ENCODE measurements at places on chromosomes 1 and 21.
A peak's percentile ranks its signal among the peaks of the same experiment; 100 is the strongest.

- no peak overlapping the region for H3K4me3 ChIP-seq
- H3K4me1 ChIP-seq, result no peaks in the 10 kb centered on the region
- no peaks in the 10 kb centered on the region for H3K36me3 ChIP-seq
- no peak overlapping the region for H3K27ac ChIP-seq
- peaks cover 86% of the 10 kb centered on the region for H3K27me3 ChIP-seq
Measured at GRCh38 chr1:36961062-36961615, 73.2 kb downstream of the GRIK3 start.

DNA sequence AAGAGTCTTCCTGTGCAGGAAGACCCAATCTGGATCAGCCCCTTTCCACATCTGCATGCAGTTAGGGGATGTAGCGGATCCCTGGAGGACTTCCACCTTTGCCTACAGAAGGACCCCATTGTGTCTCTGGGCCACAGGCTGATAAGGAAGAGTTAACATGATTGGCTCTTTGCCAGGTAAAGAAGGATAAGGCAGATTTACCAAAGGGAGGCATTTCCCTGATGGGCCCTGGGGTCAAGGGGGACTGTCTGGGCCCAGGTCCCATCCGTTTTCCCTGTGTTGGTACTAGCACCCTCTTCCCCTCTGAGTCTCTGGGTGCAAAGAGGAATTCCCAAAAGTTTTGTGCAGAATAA is 29.1 kb downstream of the SLC26A9 start:
- no peak overlapping the region for H3K4me3 ChIP-seq
- H3K27ac ChIP-seq, result no peak overlapping the region
- DNase-seq, result no peak
- peaks cover 18% of the 10 kb centered on the region for H3K4me1 ChIP-seq
- H3K36me3 ChIP-seq, result no peaks in the 10 kb centered on the region
- peaks cover 13% of the 10 kb centered on the region for H3K27me3 ChIP-seq

DNA sequence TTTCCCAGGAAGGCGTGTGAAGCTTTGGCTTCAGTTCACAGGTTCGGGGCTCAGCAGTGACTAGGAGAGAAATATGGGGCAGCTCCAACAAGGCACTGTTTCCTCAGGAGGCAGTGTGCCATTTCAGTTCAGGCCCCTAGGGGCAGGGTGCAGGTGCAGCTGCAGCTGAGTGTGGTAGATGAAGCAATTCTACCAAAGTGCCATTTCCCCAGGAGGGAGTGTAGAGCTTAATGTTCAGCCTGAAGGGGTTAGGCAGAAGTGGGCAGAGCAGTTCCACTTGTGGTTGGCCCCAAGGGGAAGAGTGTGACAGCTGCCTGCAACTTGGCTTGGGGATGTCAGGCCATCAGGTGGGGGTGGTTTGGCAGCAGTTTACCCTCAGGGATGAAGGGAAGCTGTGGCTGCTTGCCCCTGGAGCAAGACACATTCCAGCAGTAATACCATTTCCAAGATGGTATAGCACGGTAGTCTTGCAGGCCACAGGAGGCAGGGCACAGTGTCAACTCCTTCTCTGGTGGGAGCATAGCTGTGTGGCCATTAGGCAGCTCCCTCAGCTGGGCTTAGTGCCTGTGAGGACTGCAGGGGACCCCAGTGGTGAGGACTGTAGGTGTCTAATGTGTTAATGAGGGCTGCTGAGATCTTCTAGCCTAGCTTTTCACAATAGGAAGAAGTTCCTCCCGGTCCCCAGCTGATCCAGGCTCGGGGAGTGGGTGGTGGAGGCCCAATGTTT is 34.7 kb downstream of the RGSL1 start:
- peak; percentile 44 for DNase-seq
- H3K27ac ChIP-seq, result no peak overlapping the region
- H3K27me3 ChIP-seq, result peaks cover 16% of the 10 kb centered on the region
- H3K4me3 ChIP-seq, result no peak overlapping the region

GRCh38 chr1:4002061-4002521 is 102.0 kb upstream of the C1orf174 start:
- H3K27ac ChIP-seq, result no peak overlapping the region
- DNase-seq, result no peak
- peaks cover 5% of the 10 kb centered on the region for H3K36me3 ChIP-seq
- H3K4me3 ChIP-seq, result no peak overlapping the region
- peaks cover 15% of the 10 kb centered on the region for H3K27me3 ChIP-seq

- H3K27me3 ChIP-seq, result no peaks in the 10 kb centered on the region
- no peaks in the 10 kb centered on the region for H3K36me3 ChIP-seq
- no peak overlapping the region for H3K4me3 ChIP-seq
Measured at GRCh38 chr1:159338018-159338417, 35.9 kb downstream of the FCER1A start.

DNA sequence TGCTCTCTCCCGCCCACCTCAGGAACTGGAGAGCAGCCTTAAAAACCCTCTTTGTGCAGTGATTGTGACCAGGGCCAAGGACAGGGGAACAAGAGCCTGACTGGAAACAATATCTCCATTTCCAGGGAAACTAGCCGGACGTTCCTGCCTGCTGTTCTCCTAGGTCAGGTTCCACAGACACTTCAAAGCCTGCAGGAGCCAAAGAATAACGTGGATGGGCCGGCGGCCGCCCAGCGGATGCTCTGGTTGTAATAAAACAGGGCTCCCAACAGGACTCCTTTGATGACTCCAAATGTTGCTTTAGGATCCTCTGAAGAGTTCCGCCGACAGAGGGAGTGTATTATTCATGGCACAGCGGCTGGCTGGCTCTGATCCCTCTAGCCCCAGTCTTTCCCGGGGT is 162.2 kb downstream of the PLXNA2 start:
- H3K27me3 ChIP-seq, result no peaks in the 10 kb centered on the region
- no peak overlapping the region for H3K4me3 ChIP-seq
- no peaks in the 10 kb centered on the region for H3K36me3 ChIP-seq
- DNase-seq, result no peak
- no peak overlapping the region for H3K27ac ChIP-seq

- H3K4me1 ChIP-seq, result peaks cover 38% of the 10 kb centered on the region
- H3K36me3 ChIP-seq, result no peaks in the 10 kb centered on the region
- no peak overlapping the region for H3K27ac ChIP-seq
- no peak overlapping the region for H3K4me3 ChIP-seq
- H3K27me3 ChIP-seq, result no peaks in the 10 kb centered on the region
Measured at GRCh38 chr1:204341380-204341779, 18.3 kb downstream of the PLEKHA6 start.

DNA sequence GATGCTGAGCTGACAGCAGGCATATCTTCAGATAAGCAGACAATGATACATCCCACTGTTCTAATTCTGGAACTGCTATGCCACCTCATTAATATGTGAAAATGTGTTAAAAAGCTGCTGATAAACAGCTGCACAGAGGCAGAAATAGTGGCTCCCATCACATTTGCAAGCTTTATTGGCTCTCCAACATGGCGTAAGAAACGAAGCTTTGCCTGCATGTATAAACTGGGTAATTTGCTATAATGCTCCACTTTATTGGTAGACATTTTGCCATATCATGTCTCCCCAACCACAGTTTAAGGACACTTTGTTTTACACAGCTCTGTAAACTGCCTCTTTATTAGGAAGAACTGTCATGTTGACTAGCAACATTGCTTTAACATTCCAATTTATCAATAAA is 49.8 kb downstream of the SEC16B start:
- no peak overlapping the region for H3K27ac ChIP-seq
- no peak for DNase-seq
- H3K4me3 ChIP-seq, result no peak overlapping the region
- no peaks in the 10 kb centered on the region for H3K27me3 ChIP-seq

- H3K4me1 ChIP-seq, result no peaks in the 10 kb centered on the region
- no peaks in the 10 kb centered on the region for H3K27me3 ChIP-seq
- H3K27ac ChIP-seq, result no peak overlapping the region
- no peak overlapping the region for H3K4me3 ChIP-seq
Measured at GRCh38 chr1:46001081-46001785, 131.2 kb downstream of the PIK3R3 start.

GRCh38 chr1:9746211-9746610 is 77.6 kb downstream of the CLSTN1 start:
- no peak for DNase-seq
- H3K4me3 ChIP-seq, result no peak overlapping the region
- peaks cover 5% of the 10 kb centered on the region for H3K36me3 ChIP-seq
- no peaks in the 10 kb centered on the region for H3K4me1 ChIP-seq
- no peak overlapping the region for H3K27ac ChIP-seq

GRCh38 chr1:158049853-158050252 is 56.4 kb downstream of the KIRREL1 start:
- no peaks in the 10 kb centered on the region for H3K27me3 ChIP-seq
- DNase-seq, result no peak
- H3K36me3 ChIP-seq, result no peaks in the 10 kb centered on the region
- no peaks in the 10 kb centered on the region for H3K4me1 ChIP-seq
- no peak overlapping the region for H3K27ac ChIP-seq

DNA sequence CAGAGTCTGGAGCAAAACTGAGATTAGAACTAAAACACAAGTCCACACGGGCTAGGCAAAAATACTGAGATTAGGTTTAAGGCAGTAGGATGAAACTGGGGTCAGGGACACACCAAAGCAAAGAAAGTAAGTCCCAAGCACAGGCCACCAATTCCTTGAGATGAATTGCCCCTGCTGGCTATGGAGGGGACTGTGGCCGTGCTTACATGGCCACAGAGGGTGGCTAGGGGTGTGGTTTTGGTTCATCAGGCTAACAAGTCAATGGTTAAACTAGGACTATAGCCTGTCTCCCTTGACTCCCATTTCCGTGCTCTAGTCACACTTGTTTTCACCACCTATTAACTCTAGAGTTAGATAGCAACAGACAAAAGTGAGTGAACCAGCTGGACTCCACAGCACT is 394.8 kb downstream of the PBX1 start:
- no peaks in the 10 kb centered on the region for H3K36me3 ChIP-seq
- no peaks in the 10 kb centered on the region for H3K4me1 ChIP-seq
- H3K27me3 ChIP-seq, result no peaks in the 10 kb centered on the region
- DNase-seq, result no peak

DNA sequence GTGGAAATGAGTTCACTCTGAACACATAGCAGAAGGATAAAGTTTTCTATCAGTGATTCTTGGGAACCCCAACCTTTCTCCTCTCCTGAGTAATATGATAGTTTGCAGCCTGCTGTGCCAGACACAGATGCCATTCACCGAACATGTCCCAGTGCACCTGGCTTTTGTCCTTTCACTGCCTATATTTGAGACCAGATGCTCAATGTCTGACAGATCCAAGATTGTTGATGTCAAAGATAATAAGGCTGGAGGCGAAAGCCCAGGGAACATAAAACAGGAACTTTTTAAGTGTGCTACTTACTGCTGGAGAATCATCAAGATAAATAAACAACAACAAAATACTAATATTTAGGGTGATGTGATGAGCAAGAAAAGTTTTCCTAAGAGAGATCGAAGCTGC is 139.3 kb downstream of the TIAM1 start:
- H3K27ac ChIP-seq, result no peak overlapping the region
- H3K4me1 ChIP-seq, result no peaks in the 10 kb centered on the region
- no peaks in the 10 kb centered on the region for H3K36me3 ChIP-seq
- H3K27me3 ChIP-seq, result no peaks in the 10 kb centered on the region
- H3K4me3 ChIP-seq, result no peak overlapping the region

DNA sequence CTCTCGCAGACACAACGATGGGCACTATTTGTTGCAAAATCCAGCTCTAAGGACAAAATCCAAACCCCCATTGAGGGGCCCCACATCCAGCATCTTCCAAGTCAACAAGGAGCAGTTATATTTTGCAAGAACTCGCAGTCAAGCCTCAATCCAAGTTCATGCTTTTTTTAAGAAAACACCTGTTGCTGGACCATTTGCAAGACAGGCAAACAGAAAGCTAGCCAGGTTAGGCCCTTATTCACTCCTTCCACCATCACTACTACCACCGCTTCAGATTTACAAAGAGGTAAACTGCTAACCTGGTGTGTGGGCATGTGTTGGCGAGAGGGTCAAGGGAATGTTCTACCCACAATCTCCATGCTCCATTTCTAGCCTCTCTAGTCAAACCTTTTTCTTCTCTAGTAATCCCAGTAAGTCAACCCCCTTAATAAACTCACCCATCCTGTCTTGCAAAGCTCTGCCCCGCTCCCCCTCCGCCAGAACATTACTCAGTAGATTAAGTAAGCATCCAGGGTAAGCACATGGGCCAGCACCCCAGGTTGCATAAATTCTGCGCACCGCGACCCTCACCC is 703 bp downstream of the ERI3 start:
- peak overlapping the region; percentile 79 for H3K4me3 ChIP-seq
- DNase-seq, result no peak
- H3K27ac ChIP-seq, result peak overlapping the region; percentile 78
- peaks cover 32% of the 10 kb centered on the region for H3K36me3 ChIP-seq

GRCh38 chr1:26890467-26890796 is 349 bp upstream of the GPN2 start:
- H3K27me3 ChIP-seq, result no peaks in the 10 kb centered on the region
- peak overlapping the region; percentile 88 for H3K27ac ChIP-seq
- H3K4me3 ChIP-seq, result peak overlapping the region; percentile 83
- H3K4me1 ChIP-seq, result peaks cover 12% of the 10 kb centered on the region
- no peak for DNase-seq

GRCh38 chr1:54883349-54884102 is 3.5 kb downstream of the DHCR24 start:
- peak overlapping the region; percentile 85 for H3K4me3 ChIP-seq
- DNase-seq, result peak; percentile 37
- peaks cover 92% of the 10 kb centered on the region for H3K36me3 ChIP-seq

DNA sequence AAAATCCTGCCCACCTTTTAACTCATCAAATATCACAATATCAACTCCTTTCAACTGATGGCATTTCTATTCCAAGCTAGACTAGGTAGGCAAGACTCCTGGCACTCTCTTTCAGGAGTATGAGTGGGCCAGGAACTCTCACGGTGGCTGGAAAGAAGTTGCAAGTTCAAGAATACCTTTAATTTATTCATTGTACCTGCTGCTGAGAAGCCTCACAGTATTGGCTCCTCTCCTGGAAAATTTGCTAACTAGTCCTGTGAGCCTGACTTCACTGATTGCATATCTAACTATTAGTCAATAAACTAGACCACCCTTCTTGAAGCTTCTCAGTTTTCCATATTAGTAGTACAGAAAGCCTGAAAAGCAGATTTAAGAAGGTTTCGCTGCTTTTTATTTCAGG is 120.2 kb downstream of the DUSP10 start:
- DNase-seq, result no peak
- H3K27ac ChIP-seq, result no peak overlapping the region
- no peak overlapping the region for H3K4me3 ChIP-seq
- H3K4me1 ChIP-seq, result no peaks in the 10 kb centered on the region
- H3K27me3 ChIP-seq, result no peaks in the 10 kb centered on the region

DNA sequence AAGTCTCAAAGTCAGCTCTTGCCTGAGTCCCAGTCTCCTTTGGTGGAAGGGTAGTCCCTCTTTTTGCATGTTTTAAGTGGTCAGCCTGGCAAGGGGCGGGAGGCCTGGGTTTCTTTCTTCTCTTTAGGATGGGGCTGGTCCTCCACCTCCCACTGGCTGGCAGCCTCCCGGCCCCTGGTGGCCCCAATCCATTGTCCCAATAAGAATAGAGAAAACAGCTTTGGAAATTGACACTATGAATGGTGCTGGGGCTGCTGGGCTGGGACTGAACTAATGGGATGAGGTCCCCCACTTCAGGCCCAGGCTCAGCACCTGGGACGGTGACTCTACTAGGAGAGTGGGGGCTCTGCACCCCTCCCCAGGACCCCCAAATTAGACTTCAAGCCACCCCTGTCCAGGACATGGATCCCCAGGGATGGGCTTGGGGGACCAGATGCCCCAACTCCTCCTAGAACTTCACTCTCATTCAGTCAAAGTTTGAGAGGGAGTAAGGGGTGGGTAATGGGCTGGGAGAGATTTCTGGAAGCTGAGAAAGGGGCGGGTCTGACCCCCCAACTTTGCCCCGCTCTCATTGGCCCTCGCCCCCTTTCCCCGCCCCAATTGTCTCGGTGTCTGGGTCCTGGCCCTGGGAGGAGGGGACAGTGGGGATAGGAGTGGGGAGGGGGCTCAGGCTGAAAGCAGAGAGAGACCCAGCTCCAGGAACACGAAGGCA is 18.2 kb downstream of the SLC27A3 start:
- H3K4me1 ChIP-seq, result peaks cover 2% of the 10 kb centered on the region
- H3K36me3 ChIP-seq, result peaks cover 4% of the 10 kb centered on the region
- peaks cover 52% of the 10 kb centered on the region for H3K27me3 ChIP-seq
